ENCODE measurements at places on chromosomes 13 and 19.

DNA sequence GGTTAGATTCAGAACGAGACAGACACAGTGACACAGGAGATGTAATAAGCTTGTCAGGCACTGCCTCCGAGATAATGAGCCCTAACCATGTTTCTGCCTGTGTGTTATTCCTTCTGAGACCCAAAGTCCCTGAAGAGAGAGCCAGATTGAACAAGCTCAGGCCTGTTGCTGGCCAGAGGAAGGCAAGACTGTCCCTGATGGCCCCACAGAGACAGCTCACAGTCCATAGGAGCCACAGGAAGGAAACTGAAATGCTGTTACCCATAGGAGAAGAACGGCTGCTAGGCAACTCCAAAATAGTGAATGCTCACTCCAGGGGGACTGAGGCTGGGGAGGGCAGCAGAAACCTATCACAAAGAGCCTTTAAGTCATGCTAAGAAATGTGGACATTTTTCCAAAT, 31.8 kb upstream of the RFXAP start:
- no peak for DNase-seq

DNA sequence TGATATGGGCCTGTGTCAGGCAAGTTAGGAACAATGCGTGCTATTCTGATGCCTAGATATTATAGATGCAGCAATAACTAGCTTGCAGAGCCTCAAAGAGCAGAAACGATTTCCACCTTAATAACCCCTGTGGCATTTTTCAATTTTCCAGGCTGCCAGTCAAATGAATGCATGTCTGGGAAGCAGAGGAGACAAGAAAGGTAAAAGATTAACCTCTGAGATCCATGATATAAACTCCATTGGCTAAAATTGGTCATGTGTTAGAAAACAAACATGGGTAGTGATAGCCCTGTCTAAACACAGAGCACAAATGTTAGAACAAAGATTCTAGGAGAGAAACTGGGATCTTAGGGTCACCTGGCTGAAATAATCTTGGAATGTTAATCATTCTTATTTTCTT, 811.1 kb downstream of the DIAPH3 start:
- DNase-seq = no peak

DNA sequence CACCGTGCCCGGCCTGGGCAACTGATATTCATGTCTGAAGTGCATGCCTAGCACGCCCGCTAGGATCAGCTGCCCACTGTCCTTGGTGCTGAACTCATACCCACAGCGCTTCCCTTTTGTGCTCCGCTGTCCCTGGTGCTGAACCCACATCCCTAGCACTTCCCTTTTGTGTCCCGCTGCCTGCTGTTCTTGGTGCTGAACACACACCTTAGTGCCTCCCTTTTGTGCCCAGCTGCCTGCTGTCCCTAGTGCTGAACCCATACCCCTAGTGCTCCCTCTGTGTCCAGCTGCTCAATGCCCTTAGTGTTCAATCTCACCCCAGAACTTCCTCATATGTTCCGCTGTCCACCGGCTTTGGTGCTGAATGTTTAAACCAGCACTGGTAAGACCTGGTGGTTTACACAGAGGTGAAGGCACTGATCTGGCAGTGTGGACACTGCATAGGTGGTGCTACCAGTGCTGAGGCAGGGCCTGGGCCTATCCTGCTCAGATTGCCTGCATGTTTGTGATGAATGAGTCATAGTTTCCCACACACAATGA, 26.3 kb upstream of the SIGLEC11 start:
- peak; percentile 80 for DNase-seq

- peak; percentile 79 for DNase-seq
Measured at GRCh38 chr19:42184401-42184861, 33.0 kb downstream of the DEDD2 start.

- no peak for DNase-seq
Measured at GRCh38 chr19:43152214-43152613, 34.1 kb downstream of the PSG5 start.

DNA sequence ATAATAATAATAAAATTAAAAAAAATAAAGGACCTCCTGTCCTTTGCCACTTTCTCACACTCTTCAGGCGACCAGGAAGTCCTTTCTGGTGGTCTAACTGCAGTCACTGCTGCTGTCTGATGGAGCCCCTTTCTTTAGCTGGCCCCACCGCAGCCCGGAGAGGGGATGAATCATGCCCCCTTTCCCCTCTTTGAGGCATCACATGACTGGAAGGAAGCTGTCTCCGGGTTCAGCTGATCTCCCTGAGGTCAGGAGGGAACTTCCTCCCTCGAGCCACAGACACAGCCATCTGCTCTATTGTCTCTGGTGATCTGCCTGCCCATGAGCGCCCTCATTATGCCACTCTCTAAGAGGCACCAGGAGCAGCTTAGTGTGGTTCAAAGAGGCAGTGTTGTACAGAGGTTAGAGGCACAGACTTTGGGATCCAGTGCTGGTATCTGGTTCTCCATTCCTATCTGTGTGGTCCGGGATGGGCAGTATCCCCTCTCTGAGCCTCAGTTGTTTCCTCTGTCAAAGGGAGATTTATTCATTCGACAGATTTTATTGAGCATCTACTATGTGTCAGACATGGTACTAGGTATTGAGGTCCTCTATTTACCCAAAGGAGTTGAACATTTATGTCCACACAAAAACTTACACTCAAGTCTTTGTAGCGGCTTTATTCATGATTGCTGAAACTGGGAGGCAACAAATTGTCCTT, 30.0 kb downstream of the VAV1 start:
- peak; percentile 90 for DNase-seq

- no peak for DNase-seq
Measured at GRCh38 chr13:66977161-66977560, 253.0 kb downstream of the PCDH9 start.

- peak; percentile 67 for DNase-seq
Measured at GRCh38 chr13:113771709-113772331, 12.8 kb downstream of the TMEM255B start.

DNA sequence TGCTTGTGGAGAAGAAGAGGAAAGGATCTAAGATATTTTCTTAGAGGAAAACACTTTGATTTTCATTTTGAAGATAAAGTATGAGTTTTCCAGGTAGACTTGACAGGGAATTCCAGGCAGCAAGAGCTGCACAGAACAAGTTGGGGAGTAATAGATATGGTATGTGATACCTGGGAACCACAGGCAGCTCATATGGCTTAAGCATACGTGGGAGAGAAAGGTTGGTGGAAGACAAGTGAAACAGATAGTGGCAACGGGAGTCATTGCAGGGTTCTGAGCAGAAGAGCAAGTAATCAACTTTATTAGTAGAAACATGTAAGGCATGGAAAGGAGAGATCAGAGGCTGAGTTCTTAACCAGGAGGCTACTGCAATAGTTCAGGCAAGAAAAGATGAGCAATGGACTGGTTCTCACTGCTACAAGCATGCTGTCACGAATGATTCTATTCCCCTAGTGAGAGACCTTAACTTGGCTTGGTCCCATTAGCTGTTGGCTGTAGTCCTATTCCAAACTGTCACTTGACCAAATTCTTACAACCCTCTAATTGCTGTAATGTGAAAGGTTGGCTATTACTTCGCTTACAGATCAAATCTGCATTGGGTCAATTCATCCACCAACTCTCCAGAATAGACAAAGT, 217.9 kb downstream of the VWA8 start:
- DNase-seq = no peak

DNA sequence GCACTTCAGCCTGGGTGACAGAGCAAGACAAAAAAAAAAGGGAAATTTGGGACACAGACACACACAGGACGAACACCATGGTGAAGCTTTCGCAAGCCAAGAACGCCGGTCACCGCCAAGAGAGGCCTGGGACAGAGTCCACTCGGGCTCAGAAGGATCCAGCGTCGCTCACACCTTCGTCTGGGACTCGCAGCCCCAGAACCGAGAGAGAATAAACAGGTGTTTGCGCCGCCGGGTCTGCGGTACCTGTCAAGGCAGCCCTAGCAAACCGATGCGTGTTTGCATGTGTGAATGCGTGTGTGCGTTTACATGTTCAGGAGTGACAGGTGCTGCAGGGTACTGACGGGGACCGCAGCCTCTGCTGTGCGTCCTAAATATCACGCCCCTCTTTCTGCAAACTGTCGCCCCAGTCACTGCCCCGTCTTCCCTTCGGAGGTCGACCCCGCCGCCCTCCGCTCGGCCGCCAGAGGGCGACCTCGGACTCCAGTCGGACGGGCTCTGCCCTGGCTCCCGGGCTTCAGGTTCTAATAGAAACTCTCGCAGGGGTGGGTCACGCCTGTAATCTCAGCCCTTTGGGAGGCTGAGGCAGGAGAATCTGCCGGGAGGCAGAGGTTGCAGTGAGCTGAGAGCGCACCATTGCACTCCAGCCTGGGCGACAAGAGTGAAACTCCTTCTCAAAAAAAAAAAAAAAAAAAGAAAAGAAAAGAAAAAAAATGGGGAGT, 11.8 kb upstream of the CSNK1G2 start:
- peak; percentile 86 for DNase-seq

DNA sequence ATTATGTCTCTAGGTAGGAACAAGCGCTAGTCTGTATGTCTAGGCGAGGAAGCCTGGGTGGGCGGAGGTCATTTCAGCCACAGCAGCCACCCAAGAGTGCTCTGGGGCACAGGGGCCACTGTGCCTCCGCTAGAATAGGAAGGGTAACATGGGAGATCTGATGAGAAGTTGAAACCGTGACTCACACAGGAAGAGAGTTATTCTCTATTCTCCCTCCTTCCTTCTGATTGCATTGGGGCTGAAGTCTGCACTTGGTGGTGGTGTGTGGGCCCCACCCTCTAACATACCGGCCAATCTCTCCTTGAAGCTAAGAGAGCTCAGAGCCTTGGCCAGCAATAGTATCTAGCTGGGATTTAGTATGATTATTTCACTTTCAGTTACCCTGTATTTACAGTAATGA, 20.3 kb upstream of the GGACT start:
- DNase-seq = peak; percentile 76

DNA sequence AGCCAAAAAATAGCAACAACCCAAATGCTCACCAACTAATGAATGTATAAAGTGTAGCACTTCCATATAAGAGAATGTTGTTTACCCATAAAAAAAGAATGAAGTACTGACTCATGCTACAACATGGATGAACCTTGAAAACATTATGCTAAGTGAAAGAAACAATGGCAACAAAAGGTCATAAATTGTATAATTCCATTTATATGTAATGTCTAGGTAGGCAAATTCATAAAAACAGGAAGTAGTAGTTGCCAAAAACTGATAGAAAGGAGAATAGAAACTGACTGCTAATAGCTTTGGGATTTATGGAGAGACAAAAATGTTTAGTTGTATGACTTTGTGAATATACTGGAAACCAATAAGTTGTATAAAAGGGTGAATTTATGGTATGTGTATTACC, 21.6 kb downstream of the MYCBP2 start:
- DNase-seq = no peak

DNA sequence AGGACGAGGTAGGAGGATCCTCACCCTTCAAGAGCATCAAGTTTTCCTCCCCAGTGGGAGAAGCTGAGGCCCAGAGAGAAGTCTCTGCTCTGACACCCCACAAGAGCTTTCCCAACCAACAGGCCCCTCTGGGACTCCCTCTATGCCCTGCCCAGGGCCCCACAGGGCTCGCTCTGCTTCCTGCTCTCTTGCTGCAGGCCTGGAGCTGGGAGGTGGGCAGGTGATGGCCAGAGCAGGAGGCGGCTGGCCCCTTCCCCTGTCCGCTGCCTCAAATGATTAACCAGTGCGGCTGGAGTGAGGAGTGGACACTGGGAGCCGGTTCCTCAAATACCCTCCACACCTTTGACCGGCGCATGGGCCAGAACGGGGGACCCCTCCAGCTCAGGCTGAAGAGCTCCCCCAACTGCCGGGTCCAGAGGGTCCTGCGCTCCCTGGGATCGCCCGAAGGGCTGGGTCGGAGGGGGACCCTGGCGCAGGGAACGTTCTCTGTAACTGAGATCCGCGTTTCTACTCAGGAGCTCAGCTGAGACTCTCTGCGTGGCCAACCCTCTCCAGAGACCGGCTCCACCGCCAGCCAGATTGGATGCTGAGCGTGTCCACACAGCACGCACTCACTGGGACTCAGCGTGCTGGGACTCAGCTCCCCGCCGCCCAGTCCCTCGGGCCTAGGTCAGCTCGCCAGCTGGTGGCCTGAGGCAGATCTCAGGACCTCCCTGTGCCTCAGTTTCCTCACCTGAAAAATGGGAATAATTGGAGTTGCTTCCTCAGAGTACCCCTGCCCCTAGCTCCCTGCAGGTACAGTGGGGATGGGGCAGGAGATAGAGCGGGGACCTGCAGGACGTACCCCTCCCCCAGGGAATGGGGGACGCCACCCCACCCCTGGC, 6.7 kb upstream of the ONECUT3 start:
- DNase-seq = no peak

Measured in activated CD4-positive, alpha-beta T cell treated with anti-CD3 and anti-CD28 coated beads, Interleukin-10, Interleukin-2, amounts not matched to agents 100 ng/mL and 50 ng/mL, durations not matched to agents 16 hours and 8 hours (primary cell).